CD4-positive, alpha-beta T cell treated with Interleukin-6 at 100 ng/mL for 8 hours (primary cell): ENCODE measurements at places on chromosomes 4 and X.

DNA sequence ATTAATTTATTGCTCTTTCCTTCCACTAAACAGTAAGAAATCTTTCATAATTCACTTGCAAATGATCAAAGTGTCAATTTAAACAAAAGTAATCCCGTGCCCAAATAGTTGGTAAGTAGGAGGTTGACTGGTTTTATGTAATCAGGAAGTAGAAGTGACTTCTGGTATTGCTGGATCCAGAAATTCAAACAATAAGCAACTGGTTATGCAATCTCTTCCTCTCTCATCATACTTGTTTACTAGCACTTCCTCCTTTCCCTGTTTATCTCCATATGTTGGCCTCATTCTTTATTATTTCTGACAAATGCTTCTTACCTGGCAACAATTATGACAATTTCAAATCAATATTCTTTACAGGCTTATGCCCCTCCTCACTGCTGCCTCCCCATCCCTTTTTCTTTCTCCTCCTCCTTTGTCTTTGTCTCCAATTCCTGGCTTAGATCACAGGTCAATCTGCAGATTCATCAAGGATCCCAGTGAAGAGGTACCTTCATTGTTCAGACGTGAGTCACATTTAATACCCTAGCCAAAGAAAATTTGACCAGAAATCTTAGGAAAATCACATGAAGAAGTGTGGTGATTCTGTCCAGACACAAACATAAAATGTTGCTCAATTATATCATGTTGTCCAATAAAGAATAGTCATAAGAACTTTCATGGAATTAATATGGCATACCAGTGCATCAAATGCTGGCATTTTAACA is 323.2 kb upstream of the PCDH7 start:
- DNase-seq, result no peak

DNA sequence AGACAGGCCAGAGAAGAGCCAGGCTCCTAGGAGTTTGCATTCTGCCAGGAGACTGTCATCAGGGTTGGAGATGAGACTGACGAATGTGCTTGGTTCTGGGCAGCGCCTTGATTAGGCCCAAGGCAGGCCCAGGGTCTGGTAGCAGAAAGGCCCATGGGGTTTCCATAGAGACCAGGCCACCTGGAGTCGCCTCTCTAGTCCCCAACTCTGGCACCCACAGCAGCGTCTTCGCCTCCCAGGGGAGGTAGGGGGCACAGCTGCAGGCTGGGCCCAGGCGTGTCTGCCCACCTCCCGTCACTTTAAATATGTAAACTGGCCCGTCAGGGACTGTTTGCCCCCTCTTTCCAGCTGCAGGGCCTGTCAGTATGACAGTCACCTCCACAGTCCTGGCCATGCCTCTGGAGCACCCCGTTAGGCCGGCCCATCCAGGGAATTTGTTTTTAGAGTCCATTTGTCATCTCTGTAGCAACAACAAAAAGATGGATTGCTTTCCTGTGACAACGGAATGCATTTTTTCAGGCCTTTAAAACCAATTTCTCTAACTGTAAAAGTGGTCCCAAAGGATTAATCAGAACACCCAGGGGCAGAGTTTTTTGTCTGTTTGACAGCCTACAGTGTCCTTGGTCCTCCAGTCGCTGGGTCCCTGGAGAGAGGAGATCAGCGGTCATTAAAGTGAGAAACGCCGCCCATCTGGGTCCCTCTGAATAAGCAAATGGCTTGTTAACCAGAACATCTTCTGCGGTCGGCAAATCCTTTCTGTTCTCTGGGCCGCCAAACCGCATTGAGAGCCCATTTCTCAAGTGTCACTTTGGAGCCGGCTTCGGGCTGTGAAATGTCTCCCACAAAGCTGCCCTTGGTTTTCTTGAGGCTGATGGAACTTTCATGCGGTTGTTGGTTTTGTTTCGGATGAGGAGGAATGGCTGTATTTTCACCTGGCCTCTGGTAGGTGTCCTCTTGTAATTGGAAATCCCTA is 153.0 kb upstream of the PSAPL1 start:
- DNase-seq, result no peak

DNA sequence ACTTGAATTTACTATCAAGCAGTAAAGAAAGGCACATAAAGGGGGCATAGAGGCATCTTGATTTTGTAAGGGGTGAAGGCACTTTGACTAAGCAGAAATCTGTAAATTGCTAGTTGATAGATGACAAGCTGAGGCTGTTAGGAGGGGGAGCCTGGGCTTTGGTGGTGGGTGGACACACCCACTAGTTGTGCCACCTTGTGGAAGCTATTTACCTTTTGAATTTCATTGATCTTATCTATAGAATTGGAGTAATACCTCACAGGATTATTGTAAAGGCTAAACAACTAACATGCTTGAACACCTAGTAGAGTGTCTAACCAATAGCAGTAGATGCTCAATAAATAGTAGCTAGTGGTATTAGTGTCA is 142.8 kb upstream of the KCNIP4 start:
- DNase-seq, result no peak

GRCh38 chr4:48798117-48798516 is 18.0 kb upstream of the FRYL start:
- no peak for DNase-seq

GRCh38 chrX:105307762-105308161 is 87.3 kb upstream of the TEX13A start:
- DNase-seq, result no peak

DNA sequence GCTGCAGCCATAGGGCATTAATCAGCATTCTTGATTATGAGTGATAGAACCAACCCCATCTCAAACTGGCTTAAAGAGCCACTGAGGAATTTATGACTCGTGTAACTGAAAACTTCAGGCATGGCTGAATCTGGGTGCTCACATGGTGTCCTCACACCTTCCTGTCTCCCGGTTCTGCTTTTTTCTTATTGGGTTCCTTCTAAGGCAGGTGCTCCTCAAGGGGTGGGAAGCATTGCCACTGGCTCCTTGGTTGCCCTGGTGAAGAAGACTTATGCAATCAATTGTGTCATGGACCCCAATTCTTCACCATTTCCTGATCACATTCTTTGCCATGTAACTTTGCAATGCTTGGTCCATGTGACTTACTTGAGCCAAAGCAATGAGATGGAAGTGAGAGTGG is 4.3 kb upstream of the ZCCHC4 start:
- no peak for DNase-seq

- DNase-seq, result no peak
Observed at GRCh38 chrX:46029777-46030176, 515.4 kb downstream of the ZNF674 start.

GRCh38 chrX:72395237-72395636 is 89.5 kb upstream of the CITED1 start:
- DNase-seq, result no peak
